Esophagus muscularis mucosa (tissue), 4 donors: ENCODE measurements at places on chromosomes 6 and 20.

GRCh38 chr6:134564705-134565104, 246.8 kb upstream of the SGK1 start:
- no peaks in the 10 kb centered on the region for H3K4me1 ChIP-seq
- H3K27me3 ChIP-seq = no peaks in the 10 kb centered on the region
- no peak overlapping the region for H3K27ac ChIP-seq
- DNase-seq = no peak
- no peak overlapping the region for H3K4me3 ChIP-seq
- H3K36me3 ChIP-seq = no peaks in the 10 kb centered on the region

DNA sequence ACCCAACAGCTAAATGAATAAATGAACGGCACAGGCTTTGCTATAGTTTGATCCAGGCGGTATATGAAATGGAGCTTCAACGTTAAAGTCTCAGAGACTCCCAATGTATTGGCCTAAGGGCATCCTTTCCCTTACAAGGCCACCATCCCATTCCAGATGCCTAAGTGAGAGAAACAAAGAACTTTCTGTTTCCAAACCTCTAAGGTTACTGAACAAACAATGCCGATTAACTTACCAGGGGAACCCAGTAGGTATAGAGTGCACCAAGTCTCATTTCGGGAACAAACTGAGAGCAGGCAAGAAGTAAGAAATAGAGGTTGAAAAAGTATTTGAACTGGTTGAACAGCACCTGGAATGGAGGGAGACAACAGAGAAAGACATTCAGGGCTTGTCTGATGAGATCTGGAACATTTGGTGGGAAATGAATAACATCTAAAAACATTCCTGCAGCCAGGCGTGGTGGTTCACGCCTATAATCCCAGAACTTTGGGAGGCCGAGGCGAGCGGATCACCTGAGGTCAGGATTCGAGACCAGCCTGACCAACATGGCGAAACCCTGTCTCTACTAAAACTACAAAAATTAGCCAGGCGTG, 42.5 kb downstream of the ATP9A start:
- no peak overlapping the region for H3K27ac ChIP-seq
- H3K27me3 ChIP-seq = no peaks in the 10 kb centered on the region
- no peak overlapping the region for H3K4me3 ChIP-seq
- no peak for DNase-seq

DNA sequence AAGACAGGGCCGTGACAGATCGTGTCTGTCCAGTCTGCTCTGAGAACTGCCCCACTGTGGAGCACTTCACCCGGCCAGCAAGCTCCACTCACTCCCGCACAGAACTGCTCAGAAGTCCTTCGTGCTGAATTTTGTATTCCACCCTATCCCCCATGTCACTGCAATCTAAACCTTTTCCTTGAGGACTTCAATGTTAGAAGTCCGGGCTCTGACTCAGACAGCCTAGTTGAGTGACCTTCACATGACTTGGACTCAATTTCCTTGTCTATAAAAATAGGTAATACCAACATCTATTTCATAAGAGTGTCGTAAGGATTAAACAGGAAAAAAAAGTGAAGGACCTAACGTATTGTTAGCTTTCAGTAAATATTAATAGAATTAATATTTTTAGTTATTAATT, 161.6 kb downstream of the QRSL1 start:
- no peak for DNase-seq
- H3K27me3 ChIP-seq = peaks cover 4% of the 10 kb centered on the region
- no peak overlapping the region for H3K27ac ChIP-seq
- H3K36me3 ChIP-seq = no peaks in the 10 kb centered on the region
- H3K4me1 ChIP-seq = no peaks in the 10 kb centered on the region

DNA sequence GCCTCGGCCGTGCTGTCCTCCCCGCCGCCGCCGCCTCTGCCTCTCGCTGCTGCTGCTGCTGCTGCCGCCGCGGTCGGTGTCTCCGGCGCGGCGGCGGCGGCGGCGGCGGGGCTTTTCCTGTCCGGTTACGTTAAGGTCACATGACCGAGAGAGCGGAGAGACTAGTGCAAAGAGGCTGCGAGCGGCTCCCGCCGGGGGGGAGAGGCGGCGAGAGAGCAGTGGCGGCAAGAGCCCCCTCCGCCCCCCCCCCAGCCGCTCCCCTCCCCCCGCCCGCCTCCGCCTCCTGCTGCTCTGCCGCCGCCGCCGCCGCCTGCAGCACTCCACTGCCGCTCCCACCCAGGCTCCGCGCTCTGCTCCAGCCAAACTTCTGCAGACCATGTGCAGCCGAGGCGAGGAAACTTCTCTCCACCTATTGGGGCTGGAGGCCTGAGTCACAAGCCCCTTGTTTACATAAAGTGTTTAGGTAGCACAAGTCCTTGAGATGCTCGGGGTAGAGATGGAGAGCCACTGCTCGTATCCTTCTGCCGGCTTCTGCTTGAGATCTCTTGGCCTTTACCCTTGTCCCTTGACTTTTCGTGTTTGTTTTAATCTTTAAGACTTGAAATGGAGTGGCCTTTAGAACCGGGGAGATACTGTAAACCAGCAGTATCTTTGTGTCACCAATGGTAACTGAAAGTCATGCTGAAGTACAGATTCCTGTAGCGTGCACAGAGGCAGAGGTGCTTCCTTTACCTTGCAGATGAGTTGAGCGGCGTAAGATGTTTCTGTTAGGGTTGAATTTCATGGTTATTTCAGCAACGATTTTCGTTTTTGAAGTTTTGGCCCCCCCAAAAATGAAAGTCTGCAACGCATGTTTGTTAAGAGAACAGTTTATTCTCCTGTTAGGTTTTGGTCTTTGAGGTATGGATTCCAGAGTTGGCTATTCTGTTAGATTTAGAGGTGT, at the start of gene ZBTB2:
Gene ZBTB2 (minus strand): TSS at position 89 of the 943 bp plus-strand sequence. CDS start 17,922 bp downstream, outside the sequence.
- H3K27me3 ChIP-seq = no peaks in the 10 kb centered on the region
- H3K27ac ChIP-seq = peak within 1 kb of the TSS; percentile 99
- DNase-seq = no peak

GRCh38 chr6:31877651-31878161, 1.1 kb downstream of the SLC44A4 start:
- no peaks in the 10 kb centered on the region for H3K4me1 ChIP-seq
- no peaks in the 10 kb centered on the region for H3K27me3 ChIP-seq
- peaks cover 32% of the 10 kb centered on the region for H3K36me3 ChIP-seq
- DNase-seq = no peak

GRCh38 chr20:1301031-1301529, 27.9 kb downstream of the SDCBP2 start:
- H3K4me3 ChIP-seq = no peak overlapping the region
- peaks cover 7% of the 10 kb centered on the region for H3K4me1 ChIP-seq
- peaks cover 67% of the 10 kb centered on the region for H3K36me3 ChIP-seq
- DNase-seq = no peak
- H3K27me3 ChIP-seq = no peaks in the 10 kb centered on the region

DNA sequence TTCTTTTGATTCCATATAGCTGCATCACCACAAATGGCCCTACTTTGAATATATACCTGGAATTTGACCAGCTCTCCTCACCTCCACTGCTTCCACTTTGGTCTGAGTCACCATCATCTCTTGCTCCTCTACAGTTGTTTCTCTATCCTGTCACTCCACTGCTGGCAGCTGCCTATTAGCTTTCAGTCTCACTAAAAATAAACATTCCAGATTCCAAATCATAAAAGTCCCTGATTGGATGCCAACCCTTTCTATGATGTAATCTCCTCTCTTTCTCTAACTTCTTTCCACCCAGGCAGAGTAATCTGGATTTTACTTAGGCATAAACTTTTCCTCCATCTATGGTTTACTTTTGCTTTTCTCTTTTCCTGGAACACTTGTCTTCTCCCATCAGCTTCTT, 49.1 kb downstream of the RFPL4B start:
- no peak overlapping the region for H3K27ac ChIP-seq
- H3K4me1 ChIP-seq = no peaks in the 10 kb centered on the region
- H3K4me3 ChIP-seq = no peak overlapping the region
- no peak for DNase-seq
- no peaks in the 10 kb centered on the region for H3K36me3 ChIP-seq
- H3K27me3 ChIP-seq = no peaks in the 10 kb centered on the region

DNA sequence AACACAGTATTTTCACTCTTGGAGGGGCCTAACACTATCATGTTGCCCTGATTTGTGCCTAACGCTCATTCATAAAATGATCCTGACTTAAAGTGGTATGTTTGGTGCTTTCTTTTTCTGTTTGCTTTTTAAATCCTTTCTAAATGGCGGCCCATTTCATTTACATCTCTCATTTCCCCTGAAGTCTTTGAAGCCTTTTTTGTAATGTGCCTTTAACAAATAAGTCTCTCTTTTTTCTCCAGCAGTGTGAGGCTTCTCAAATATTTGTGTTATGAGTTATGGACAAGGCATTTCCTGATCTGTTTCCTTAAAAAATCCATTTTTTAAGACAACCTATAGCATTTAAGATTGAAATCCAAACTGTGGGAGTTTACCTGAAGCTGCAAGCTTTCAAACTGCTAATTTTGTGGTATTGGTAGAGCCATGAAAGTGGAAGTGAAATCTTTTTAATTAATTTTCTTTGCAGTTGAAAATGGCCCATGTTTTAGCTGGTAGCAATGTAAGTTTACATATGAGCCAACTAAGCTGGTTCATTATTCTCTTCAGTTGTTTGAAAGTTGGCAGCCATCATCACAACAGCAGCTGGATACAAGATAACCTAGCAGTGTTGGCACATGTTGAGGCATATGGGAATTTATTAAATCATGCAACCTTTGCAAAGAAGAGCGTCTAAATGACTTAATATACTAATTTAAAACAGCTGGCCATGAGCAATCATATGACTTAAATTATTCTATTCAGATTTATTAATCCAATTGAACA, 469.7 kb downstream of the CDKAL1 start:
- no peaks in the 10 kb centered on the region for H3K27me3 ChIP-seq
- H3K36me3 ChIP-seq = no peaks in the 10 kb centered on the region
- peaks cover 17% of the 10 kb centered on the region for H3K4me1 ChIP-seq
- H3K27ac ChIP-seq = no peak overlapping the region

- H3K27ac ChIP-seq = no peak overlapping the region
- DNase-seq = no peak
- no peaks in the 10 kb centered on the region for H3K36me3 ChIP-seq
- no peak overlapping the region for H3K4me3 ChIP-seq
Measured at GRCh38 chr6:25407431-25407830, 128.3 kb downstream of the CARMIL1 start.

DNA sequence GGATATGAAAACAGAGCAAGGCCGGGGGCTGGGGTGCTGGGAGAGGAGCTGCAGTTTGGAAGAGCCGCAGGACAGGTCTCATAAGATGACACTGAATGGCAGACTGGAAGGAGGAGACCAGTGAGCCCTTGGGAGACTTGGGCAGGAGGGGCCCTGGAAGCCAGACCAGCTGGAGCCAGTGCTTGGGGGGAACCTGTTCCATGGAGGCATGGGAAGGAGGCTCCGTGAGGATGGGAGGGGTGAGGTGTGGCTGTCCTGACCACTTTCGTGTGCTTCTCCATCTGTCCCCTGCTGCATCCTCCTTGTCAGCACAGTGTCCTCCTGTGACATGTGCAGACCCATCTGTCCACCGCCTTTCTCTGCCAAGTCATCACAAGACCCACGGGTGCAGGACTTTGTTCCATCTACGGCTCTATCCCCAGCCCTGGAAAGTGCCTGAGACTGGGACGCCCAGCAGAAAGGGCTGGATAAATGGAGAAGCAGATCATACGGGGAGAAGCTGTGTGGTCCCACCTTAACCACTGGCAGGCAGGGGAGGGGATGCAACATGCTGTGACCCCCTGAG, 84.8 kb upstream of the MPC1 start:
- H3K4me3 ChIP-seq = no peak overlapping the region
- H3K4me1 ChIP-seq = no peaks in the 10 kb centered on the region
- H3K27me3 ChIP-seq = no peaks in the 10 kb centered on the region
- DNase-seq = no peak
- H3K27ac ChIP-seq = no peak overlapping the region
- peaks cover 71% of the 10 kb centered on the region for H3K36me3 ChIP-seq

GRCh38 chr6:105087571-105088211, 92.1 kb downstream of the POPDC3 start:
- no peak overlapping the region for H3K4me3 ChIP-seq
- no peak for DNase-seq
- no peaks in the 10 kb centered on the region for H3K27me3 ChIP-seq
- no peak overlapping the region for H3K27ac ChIP-seq

DNA sequence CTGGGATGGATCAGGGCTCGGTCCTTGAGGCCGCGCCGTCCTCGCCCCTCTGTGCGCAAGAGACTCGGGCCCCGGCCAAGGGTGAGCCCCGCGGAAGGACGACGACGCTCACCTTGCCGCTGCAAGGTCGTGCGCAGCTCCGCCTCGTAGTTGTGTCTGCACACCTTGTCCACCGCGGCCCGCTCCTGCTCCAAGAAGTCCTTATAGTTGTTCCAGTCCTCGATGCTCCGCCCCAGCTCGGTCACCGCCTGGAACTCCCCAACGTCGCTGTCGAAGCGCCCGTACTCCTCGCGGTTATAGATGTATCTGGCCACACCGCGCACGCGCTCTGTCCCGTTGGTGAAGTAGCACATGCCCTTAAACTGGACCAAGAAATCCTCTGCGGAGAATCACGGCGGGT, 1.8 kb downstream of the HLA-DQB2 start:
- H3K27me3 ChIP-seq = no peaks in the 10 kb centered on the region
- no peak for DNase-seq
- H3K27ac ChIP-seq = no peak overlapping the region
- no peaks in the 10 kb centered on the region for H3K4me1 ChIP-seq
- H3K36me3 ChIP-seq = no peaks in the 10 kb centered on the region

DNA sequence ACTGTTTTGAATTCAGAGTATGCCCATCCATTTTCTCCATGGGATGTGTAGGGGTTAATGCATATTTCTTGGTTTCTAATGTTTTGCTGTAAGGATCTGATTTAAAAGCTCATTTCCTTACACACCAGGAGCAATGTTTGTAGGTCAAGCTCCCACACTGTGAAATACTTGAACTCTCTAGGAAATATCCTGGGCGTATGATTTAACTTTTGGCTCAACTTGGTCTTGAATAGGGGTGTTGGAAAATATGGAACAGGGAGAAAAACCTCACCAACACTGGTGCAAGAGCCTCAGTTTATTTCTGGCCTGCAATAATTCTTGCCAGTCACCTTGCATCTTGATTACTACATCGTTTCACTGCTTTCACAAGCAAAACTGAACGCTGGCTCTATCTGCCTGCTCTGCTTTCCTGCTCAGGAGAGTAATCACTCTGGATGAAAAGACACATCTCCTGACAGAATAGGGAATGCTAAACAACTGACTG, 25.1 kb upstream of the RFPL4B start:
- no peaks in the 10 kb centered on the region for H3K4me1 ChIP-seq
- no peak overlapping the region for H3K27ac ChIP-seq
- H3K36me3 ChIP-seq = no peaks in the 10 kb centered on the region
- no peak for DNase-seq
- H3K27me3 ChIP-seq = no peaks in the 10 kb centered on the region

- no peak for DNase-seq
- H3K4me1 ChIP-seq = no peaks in the 10 kb centered on the region
- H3K27me3 ChIP-seq = no peaks in the 10 kb centered on the region
- H3K36me3 ChIP-seq = no peaks in the 10 kb centered on the region
- no peak overlapping the region for H3K4me3 ChIP-seq
- H3K27ac ChIP-seq = no peak overlapping the region
Measured at GRCh38 chr6:122530440-122531046, 58.9 kb upstream of the SERINC1 start.

GRCh38 chr6:51535327-51535726, 552.1 kb downstream of the PKHD1 start:
- no peak for DNase-seq
- no peak overlapping the region for H3K4me3 ChIP-seq
- H3K27me3 ChIP-seq = no peaks in the 10 kb centered on the region
